ENCODE measurements at places on chromosomes 12 and 14. TPM values are rescaled to one million over a fixed set of nuclear protein-coding genes. Genes with fewer than 3 reads are reported as not detected.

Gene PROX2
- not detected for total RNA-seq

Gene SERPINA6
- total RNA-seq, result not detected

Gene MMP19
- 0.31 TPM for total RNA-seq

Gene PLEKHG7
- not detected for total RNA-seq

Gene PLA2G1B
- not detected for total RNA-seq

Gene MYL6
- 2,543 TPM for total RNA-seq

Gene ERC1
- 66.1 TPM for total RNA-seq

Gene KCNA1
- total RNA-seq, result not detected

Gene WNT1
- not detected for total RNA-seq

Gene LRP1
- total RNA-seq, result 3.8 TPM

Gene CLEC9A
- not detected for total RNA-seq

Gene CFAP54
- 21.5 TPM for total RNA-seq

Measured in endothelial cell of umbilical vein (primary cell).